ENCODE measurements at places on chromosomes 4 and X.

- no peak for DNase-seq
These were observed 95.1 kb downstream of the GPM6A start for GRCh38 chr4:175716961-175717360.

DNA sequence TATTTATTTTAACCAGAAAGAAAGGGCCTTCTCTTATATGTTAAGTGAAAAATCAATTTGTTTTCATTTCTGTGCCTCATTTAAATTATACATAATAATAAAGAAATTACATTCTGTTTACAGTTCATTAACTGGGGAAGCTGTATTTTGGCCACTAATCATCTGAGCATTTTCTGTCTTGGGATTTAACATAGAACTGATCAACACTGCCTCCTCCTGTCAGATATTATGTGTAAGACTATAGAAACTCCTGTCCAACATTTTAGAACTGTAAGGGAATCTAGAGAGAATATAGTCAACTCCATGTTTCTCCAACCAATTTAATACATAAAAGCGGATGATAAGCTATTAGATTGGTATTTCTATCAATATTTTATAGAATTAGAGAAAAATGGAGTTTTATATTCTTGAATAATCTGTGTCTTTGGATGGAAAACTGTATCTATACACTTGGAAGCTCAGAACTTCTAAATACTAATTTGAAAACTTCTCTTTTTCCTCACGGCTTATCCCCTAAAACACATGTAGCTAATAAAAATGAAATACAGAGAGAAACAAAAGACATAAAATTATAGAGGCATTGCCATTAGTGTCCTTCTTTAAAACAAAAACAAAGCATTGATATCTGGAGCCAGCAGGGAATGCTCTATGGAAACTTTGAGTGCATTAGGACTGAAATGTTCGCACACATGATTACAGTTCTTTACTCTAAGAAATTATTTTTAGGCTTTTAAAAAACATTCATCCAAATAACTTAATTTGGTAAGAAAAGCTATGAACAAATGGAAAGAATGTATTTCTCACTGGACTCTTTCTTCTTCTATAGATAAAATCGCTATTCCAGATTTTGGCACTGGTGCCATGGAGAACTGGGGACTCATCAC is 33.1 kb downstream of the ENPEP start:
- no peak for DNase-seq

- DNase-seq = no peak
These were observed 231.2 kb upstream of the CPEB2 start for GRCh38 chr4:14771094-14771493.

DNA sequence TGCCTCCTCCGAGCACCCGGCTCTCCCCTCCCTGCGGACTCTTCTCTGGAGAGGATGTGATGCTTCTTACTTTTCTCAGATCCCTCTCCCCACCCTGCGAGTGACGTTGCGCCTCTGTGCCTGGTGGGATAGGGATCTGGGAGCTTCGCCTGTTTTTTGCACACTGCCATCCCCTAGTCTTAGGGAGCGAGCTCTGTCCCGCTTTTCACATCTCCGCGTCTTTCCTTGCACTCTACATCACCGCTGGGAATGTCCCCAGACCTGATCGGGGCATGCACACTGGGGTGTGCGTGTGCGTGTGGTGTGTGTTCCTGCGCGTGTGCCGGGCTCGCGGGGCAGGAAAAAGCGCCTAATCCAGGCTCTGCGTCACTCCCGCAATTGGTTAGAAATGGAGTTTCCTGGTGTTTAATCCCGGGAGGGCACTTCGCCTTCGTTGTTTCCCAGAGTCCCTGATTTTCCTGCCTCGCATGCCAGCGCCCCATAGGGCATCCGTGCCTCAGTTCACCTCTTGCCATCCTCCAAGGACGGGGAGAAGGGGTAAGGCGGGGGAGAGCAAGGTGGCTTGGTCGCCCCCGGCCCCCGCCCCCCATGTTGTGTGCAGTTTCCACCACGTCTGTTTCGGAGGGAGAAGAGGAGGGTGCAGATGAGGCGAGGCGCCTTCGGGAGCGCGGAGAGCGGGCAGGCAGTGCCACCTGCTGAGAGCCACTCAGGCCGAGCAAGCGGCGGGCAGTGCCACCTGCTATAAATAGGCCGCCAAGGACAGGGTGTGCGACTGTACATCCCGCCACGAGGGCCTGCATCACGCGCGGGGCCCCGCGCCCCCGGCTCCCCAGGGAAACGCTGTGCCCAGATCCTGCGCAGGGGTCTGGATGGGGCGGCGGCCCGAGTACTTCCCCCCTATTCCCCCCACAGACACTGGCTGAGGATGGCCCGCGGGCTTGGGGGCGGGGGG is 759 bp upstream of the TBC1D1 start:
- no peak for DNase-seq

DNA sequence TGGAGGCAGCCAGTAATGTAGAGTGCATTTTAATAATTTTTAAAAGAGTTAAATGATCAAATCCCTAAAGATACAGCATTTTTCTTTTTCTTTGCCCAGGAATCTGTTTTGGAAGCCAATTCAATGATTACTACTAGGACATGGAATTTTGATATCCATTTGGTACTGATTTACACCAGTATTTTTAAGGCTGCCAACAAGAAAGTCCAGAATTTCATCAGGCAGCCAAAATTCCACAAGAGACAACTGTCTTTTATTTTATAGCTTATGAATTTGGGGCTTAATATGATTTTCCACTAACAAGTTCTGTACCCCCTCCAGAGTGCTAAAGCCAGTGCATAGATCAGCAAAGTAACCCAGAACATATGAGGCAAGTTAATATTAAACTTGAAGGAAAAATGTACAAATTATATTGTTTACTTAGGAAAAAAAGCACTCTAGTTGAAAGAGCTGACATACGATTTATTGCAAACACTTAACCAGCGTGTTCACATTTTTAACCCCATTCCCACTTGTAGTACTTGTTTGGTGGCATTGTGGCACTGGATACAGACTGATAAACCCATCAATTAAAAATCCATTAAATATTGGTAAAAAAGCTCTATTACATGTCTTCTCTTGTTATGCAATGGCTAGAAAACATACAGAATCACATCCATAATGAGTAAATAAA is 259.7 kb downstream of the DCHS2 start:
- DNase-seq = no peak

DNA sequence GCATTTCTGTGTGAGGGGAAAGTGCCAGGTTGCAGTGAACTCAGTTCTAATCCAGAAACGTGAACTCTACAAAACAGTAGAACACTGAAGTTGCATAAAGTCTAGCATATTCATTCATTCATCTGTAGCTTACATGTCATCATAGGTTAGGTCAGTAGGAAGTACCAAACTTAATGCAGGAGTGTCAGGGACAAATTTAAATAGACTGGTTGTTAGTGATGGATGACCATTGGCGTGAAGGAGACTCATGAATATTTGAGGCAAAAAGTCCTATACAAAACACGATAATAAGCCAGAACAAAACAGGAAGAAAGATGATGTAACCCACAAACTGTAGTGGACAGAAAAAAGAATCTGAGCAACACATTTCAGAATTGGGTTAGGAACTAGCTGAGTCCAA is 592.8 kb upstream of the PCDH10 start:
- no peak for DNase-seq

GRCh38 chr4:151614561-151614960 is 146.2 kb downstream of the GATB start:
- no peak for DNase-seq

- DNase-seq = no peak
These were observed 49.2 kb upstream of the MSX1 start for GRCh38 chr4:4810092-4810774.

- no peak for DNase-seq
These were observed 142.5 kb downstream of the HHIP start for GRCh38 chr4:144788469-144788868.

DNA sequence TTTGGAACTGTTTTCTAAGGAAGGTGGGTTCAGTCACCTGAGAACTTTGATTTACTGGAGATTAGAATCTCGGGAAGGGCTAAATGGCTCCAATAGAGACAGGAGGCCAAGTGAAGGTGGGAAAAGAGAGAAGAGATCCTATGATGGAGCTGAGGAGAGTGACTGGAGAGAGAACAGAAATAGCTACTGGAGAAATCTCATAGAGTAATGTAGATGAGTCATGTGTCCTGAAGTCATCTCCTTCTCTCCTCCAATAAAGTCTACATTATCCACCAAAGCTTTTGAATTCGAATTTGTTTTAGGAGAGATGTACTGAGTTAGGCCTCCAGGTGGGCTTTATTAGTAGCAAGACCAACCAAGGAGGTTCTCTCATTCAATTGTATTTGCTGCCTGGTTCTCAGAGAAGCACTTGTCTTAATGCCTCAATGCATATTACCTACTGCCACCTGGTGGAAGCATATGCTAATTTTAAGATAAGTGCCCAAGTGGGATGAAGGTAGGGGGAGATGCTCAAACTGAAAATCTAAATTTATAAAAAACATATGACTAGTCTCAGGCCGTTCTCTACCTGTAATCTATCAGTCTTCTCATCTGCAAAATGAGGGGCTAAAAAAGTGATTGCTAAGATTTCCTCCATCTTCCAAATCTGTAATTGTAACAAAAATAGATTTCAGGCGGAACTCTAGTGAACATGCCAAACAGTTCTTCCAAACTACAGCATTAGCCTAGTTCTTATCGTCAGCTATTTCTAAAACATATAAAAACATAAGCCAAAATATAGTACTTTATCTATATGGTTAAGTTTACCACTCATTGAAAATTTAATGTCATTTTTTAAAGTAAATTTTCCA is 24.4 kb downstream of the TXK start:
- DNase-seq = no peak

GRCh38 chrX:45445745-45446412 is 245.2 kb upstream of the DIPK2B start:
- DNase-seq = no peak

DNA sequence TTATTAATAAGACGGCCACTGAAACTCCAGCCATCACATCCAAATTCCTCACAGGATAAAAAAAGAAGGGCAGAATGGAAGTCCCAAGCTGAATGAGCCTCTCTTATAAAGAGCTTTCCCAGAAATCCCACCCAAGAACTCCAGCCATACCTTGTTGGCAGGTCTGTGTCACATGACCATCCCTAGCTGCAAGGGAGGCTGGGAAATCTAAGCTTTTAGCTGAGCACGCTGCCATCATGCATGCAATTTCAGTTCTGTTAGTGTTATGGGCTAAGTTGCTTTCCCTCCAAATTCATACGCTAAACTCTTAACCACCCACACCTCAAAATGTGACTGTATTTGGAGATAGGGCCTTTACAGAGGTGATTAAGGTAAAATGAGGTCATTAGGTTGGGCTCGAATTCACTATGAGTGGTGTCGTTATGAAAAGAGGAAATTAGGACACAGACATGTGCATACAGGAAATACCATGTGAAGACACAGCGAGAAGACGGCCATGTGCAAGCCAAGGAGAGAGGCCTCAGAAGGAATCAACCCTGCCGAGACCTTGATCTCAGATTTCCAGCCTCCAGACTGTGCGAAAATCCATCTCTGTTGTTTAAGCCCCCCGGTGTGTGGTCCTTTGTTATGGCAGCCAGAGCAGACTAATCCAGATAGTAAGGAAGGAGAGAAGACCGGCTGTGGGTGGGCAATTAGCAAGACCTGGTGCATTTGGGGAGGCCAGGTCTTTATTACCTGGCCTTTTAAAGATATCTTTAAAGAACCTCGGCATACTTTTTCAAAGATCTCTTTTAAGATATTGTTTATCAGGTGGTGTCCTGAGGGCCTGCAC is 317.6 kb downstream of the BCOR start:
- no peak for DNase-seq

DNA sequence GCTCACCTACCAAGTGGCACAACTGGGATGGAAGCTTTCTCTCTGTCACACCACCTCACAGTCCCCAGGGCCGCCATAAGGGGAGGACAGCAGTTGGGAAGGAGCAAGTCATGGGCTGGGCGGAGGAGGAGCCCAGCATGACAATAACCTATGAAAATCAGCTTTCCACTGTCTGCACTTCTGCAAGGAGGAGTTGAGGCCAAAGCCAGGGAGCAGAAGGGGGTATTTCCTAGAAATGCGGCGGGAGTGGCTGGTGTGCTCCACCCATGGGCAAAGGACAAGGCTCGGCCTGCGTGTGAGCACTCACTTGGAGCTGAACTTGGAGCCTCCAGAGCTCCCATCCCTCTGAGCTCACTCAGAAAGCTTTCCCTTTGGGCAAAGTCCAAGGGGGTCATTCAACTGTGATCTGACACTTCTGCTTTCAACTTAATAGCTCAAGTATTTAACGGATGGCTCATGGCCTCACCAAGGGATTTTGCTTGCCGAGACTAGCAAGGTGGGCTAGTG is 18.5 kb downstream of the APLN start:
- no peak for DNase-seq

DNA sequence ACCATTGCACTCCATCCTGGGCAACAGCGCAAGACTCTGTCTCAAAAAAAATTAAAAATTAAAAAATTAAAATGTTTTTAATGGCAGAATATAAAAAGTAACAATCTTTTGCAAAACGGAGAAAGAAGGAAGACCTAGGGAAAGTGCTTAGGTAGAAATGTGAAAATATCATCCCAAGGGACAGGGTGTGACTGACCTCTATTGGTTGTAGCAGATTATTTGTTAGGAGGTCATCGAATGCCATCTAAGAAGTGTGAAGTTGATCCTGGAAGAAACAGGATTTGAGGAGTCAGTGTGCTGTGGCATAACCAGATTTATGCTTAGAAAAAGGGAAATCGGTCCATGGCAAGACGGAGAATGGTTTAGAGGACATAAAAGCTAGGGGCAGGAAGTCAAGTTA is 18.1 kb upstream of the C4orf36 start:
- DNase-seq = no peak

- DNase-seq = no peak
These were observed 75.4 kb upstream of the PACRGL start for GRCh38 chr4:20624793-20625374.

DNA sequence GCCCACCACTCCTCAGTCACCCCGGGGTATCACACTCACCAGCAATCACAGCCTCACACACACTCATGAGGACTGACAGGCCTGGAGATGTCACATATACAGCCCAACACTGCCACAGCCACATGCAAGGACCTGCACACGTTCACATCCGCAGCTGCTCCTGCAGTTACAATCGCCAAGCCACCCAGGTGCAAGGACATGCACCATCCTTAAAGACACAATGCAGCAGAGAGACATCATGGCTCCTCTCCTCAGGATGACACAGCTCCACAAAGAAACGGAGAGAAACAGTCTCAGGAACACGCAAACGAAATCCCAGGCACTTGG is 1.1 kb downstream of the PCSK1N start:
- DNase-seq = no peak

All from tibial nerve (tissue), 4 donors.